ENCODE measurements at places on chromosomes 3 and 15. TPM values are rescaled to one million over a fixed set of nuclear protein-coding genes. Genes with fewer than 3 reads are reported as not detected.

DAZL gene
- total RNA-seq: not detected

SLC22A14 gene
- not detected for total RNA-seq

- DNase-seq: no peak
These were observed 80.4 kb upstream of the XCR1 start for GRCh38 chr3:46107682-46108081.

DNA sequence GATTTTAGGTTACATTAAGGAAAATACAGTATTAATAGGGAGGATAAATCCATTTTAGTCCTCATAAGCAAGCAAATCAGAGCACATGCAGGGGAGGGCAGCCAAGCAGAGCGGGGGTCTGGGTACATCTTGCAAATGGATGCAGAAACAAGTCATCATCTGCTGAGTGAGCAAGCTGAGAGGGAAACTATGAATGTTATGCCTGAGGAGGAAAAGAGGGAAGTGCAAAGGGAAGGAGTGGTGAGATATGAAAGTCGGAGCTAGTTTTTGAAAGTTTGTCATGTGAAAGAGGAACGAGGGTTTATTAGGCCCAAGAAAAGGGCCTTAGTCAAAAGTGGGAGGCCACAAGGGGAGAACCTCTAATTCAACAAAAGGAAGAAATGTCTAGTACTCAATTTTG, 15.4 kb downstream of the PTX3 start:
- DNase-seq: no peak

ESYT3 gene
- total RNA-seq: 2.3 TPM

DNA sequence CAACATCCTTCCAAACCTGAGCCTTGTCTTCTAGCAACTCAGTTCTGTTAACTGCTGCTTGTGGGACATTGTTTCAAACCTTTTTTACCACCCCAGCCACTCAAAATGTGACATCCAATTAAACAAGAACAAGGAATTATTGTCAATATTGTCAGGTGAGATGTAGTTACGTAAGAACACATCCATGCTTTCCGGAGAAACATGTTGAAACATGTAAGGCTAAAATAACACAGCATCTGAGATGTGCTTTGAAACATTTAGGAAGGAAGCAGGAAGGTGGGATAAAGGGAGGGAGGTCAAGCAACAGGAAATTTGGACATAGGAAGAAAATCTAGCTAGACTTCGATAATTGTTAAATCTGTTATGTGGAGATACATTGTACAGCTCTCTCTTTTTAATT, 50.9 kb upstream of the PRICKLE2 start:
- DNase-seq: no peak

ZNF620 gene
- total RNA-seq: 5.0 TPM

GRCh38 chr15:78004919-78005634, 72.4 kb downstream of the TBC1D2B start:
- no peak for DNase-seq

- DNase-seq: no peak
These were observed 64.0 kb upstream of the AKAP13 start for GRCh38 chr15:85316244-85316934.

CCDC9B gene
- total RNA-seq: 52.3 TPM

GRCh38 chr3:14532691-14533456, 7.3 kb downstream of the GRIP2 start:
- peak; percentile 85 for DNase-seq

DNA sequence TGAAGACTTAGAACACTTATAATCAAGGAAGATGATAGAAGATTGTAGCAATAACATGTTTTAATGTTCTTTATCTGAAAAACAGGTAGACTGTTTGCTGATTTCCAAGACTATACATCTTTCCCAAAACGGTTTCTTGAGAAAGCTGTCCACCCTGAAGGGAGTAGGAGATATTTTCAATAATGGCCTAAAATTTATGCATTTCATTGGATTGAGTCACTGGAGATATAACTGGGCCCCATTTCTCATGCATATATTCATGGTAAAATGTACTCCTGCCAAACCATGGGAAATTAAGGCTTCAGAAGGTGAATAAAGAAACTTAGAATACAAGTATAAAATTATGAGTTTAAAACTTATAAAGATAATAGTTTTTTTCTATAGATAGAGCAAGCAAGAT, 143.9 kb downstream of the LSAMP start:
- no peak for DNase-seq

- DNase-seq: no peak
These were observed 86.4 kb downstream of the LPP start for GRCh38 chr3:188240189-188240981.

- no peak for DNase-seq
These were observed 99.9 kb downstream of the CD200R1L start for GRCh38 chr3:112746675-112747280.

DNA sequence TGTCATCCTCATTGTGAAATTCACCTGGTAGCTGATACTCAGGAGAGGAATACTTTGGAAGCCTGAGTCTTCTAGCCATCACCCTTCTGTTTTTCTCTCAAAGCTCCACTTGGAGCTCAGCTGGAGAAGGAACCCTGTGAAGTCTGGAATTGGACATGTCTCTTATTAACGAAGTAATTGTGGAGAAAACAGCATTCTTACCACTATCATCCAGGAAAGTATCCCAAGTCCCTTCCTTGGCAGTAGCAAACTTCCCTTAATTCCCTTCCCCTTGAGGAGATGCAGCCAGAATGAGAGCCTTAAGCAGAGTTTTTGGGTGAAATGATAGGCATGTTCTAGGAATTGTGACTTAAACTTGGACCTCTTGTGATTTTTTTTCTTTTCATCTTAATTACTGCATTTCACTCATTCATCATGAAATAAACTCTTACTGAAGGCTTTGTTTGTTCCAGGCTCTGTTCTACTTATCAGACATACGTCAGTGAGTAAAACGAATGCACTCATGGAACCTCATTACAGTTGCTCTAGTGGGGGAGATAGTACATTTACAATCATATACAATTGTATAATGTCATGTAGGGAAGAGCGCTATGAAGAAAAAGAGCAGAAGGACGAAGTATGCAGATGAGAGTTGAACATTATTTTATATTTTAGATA, 30.5 kb upstream of the TCF12 start:
- no peak for DNase-seq

DNA sequence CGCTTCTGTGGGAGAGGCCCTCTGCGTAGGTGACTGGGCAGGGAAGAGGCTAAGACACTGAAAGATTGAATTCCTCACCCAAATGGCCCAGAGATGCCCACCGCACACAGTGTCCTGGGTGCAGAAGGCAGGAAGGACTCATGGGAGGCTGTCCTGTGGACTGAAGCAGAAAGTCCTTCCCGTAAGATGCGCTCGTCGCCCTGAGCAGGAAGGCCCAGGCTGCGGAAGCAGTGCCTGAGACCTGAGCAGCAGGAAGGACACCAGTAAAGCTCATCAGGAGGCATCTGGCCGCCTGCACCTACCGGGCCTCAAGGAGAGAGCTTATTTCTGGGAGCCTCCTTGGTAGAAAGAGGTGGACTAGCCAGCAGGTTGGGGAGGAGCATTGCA, 3.3 kb downstream of the PAK6 start:
- DNase-seq: peak; percentile 40

DNA sequence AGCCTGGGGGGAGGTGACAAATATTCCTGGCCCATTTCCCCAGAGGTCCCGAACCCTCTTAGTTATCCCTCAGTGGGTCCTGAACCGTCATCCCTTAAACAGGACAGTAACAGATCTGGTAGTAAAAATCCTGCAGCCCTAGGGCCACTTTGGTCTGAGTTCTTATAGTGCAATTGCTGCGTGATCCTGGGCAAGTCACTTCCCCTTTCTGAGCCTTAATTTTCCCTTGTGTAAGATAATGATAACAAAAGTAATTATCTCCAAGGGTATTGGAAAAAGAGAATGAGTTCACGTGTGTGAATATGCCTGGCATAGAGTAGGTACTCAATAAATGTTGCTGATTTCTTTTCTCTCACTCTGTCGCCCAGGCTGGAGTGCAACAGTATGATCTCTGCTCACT, 2.9 kb upstream of the JAGN1 start:
- DNase-seq: no peak

- no peak for DNase-seq
These were observed 1.5 kb downstream of the RPN1 start for GRCh38 chr3:128648940-128649663.

- DNase-seq: no peak
These were observed 58.0 kb upstream of the FURIN start for GRCh38 chr15:90810354-90810753.

DNA sequence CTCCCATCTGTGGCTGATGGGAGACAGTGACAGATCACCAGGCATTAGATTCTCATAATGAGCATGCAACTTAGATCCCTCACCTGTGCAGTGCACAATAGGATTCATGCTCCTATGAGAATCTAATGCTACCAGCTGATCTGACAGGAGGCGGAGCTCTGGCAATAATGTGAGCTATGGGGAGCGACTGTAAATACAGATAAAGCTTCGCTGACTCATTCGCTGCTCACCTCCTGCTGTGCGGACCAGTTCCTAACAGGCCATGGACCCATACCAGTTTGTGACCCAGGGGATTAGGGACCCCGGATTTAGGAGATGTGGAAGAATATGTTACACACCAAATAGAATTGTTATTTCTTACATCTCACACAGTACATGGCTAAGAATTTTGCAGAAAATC, 6.7 kb downstream of the ARGFX start:
- DNase-seq: no peak

DNA sequence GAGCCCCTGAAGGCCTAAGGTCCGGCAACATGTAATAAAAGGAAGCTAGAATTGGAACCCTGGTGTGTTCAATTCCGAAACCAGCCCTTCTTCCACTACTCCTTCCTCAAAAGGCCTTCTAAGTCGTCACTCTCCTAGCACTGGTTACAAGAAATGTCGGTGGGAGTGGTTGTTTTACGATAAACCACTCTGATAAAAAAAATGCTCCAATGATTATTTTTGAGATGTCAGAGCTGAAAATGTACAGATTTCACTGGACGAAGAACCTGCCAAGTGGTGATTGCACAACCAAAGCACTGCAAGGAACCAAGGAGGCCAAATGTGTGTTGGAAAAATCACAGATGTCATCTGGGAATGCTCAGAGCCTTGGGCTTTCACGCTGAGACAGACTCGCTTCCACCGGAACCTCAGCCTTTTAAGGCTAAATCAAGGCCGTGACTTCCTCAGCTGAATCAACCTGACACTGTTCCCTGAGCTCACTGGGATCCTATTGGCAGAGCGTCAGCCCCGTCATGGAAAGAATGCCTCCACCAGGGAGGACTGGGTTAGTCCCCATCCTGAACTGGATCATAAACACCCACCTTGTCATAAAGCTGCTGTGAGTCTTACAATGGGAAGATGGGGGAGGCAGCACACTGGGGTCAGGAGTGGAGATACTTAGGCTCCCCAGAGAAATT, 108.1 kb upstream of the THBS1 start:
- DNase-seq: peak; percentile 57

- DNase-seq: no peak
These were observed 57.3 kb upstream of the ROPN1 start for GRCh38 chr3:124048967-124049798.

GRCh38 chr3:181239441-181239840, 249.9 kb upstream of the DNAJC19 start:
- DNase-seq: no peak

A4GNT gene
- not detected for total RNA-seq

DNA sequence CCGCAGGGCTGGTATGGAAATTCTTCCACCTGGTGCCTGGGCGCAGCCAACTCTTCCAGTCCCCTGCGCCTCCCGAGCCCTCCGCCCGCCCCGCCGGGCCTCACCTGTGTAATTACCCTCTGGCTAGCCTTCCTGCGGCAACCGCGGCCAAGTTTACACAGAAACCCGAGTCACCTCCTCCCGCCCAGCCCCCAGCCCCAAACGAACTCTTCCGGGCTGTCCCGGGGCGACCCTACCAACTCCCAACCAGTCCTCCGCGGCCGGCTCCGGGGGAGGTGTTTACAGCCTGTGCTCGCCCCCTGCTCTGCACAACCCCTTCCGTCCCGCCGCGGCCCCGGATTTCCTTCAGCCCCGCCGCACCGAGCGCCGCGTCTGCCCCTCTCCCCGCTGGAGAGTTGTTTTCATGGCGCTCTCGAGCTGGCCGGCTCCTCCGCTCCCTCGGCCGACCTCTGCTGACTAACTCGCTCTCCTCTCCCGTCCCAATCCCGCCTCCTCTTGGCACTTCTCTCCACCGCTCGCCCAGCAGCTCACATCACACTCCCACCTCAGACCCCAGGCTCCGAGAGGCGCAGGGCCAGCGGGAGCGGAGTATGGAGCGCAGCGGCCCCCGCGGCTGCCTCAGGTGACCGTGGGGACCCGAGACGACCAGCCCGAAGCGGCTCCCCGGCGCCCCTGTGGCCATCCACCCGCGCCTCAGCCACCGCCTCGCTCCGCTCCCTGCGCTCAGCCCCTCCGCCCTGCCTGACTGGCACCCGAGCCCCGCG, 538 bp downstream of the ATOSA start:
- DNase-seq: peak; percentile 69

- no peak for DNase-seq
These were observed 271.6 kb upstream of the ZPLD1 start for GRCh38 chr3:102163039-102163817.

DNA sequence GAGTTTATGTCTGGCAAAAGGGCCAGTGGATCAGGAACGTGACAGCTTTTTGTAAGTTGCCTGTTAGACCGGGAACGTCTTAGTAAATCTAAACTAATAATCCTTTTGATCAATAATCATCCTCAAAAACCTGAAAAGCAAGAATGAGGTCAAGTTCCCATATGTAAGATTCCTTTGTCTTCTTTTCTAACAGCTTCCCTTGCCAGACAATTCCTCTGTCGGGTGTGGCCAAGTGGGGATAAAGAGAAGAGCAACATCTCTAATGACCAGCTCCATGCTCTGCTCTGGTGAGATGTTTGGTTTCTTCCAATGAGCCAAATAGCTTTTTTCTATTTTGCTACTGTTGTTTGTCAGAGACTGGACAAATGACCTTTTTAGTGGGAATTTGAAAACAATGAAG, 19.8 kb downstream of the FANCD2OS start:
- DNase-seq: no peak

DLL4 gene
- 11.4 TPM for total RNA-seq

DNA sequence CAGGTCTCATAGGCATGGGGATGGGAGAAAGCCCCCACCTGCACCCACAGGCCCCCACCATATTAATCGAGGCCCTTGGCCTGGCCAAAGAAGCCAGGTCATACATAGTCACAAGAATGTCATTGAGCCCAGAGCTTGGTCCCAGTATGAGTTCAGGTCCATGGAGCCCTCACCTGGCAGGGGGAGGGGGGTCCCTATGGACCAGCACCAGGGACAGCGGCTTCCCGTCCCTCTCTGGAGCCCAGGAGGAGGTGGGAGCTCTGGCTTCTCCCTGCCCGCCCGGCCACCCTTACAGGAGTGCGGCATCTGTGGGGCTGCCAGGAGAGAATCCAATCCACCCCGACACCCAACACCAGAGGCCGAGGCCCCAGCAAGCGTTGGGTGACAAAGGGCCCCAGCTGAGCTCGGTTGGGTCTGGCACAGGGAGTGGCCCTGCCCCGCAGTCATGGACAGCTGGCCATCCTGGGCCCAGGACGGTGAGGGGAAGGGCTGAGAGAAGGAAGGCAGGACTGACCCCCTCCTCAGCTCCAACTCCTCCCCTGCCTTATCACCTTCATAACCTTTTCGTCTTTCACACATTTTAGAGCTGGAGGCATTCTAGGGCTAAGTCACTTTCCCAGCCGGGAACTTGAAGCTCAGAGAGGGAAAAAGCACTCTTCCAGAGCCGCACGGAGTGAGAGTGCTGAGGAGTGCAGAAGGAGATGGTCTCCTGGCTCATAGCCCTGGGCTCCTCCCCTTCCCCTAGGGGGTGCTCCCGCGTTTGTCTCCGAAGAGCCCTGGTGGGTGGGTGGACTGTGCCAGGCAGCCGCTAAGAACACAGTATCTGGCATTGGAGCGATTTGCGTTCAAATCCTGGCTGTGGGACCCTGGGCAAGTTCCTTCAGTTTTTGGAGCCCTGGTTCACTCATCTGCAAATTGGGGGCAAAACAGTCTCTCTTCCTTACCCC, 54.6 kb downstream of the ATP2B2 start:
- DNase-seq: no peak

- DNase-seq: peak; percentile 67
These were observed 17.4 kb upstream of the SHF start for GRCh38 chr15:45205192-45205591.

Data from Peyer's patch (tissue), 4 donors.